A549 treated with RU486 at 1 μM for 4 hours (cell line): ENCODE measurements at places on chromosomes 11 and 22. TPM values are rescaled to one million over a fixed set of nuclear protein-coding genes. Genes with fewer than 3 reads are reported as not detected.

Gene ANO1
- 0.77 to 1.8 TPM (median 1.3 TPM) in 5 replicates for total RNA-seq

Gene ALDH3B1
- 112 to 141 TPM (median 115 TPM) in 5 replicates for total RNA-seq

Gene MIOX
- not detected in 5 replicates for total RNA-seq

Gene P2RX6
- total RNA-seq = 0.33 to 0.98 TPM (median 0.70 TPM) in 5 replicates

Gene LIF
- total RNA-seq = 22.4 to 37.6 TPM (median 34.3 TPM) in 5 replicates

Gene FOLR3
- 0.17 to 0.70 TPM (median 0.22 TPM) in 3 of 5 replicates, not detected in the others for total RNA-seq
